ENCODE measurements at places on chromosomes 6 and 20.
A peak's percentile ranks its signal among the peaks of the same experiment; 100 is the strongest.

GRCh38 chr6:107811591-107812218, 12.4 kb downstream of the SCML4 start:
- DNase-seq = peak; percentile 56

DNA sequence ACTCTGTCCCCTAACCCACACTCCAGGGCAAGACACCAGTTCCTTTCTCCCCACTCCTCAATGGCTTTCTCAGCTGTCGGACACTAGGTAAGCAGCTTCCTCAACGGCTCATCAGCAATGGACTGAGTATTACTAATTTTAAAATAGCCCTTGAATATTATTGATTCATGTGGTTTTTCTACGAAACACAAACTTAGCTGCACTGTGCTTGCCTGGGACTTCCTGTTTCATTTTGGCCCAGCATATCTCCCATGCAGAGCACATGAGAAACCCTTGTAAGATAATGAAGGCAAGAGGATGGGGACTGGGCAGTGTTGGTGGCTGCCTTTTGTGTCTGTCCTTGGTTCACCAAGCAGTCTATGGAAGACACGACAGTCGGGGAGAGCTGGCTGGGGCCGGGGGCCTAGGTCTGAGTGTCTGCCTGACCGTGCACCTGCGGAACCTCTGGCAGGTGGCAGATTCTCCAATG, 48.9 kb downstream of the RNASET2 start:
- no peak for DNase-seq

DNA sequence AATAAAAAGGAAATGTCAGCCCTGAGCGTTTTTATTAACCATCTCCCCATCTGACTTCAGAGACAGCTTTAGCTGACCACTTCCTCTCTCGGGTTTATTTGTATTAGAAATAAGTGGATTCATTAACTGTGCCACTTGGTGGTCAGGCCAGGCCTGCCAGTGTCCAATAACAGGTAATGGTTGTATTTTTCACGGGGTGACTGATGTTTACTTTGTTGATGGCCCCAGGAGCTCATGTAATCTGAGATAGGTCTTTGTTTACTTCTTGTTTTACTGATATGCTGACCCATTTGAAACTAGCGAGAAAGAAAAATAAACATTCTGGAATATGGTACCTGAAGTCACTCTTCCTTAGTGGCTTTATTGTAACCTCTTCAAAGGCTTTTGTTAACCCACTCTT, 504.3 kb upstream of the SLC35B3 start:
- peak; percentile 70 for DNase-seq

- DNase-seq = no peak
Observed at GRCh38 chr20:10747019-10747418, 73.2 kb upstream of the JAG1 start.

DNA sequence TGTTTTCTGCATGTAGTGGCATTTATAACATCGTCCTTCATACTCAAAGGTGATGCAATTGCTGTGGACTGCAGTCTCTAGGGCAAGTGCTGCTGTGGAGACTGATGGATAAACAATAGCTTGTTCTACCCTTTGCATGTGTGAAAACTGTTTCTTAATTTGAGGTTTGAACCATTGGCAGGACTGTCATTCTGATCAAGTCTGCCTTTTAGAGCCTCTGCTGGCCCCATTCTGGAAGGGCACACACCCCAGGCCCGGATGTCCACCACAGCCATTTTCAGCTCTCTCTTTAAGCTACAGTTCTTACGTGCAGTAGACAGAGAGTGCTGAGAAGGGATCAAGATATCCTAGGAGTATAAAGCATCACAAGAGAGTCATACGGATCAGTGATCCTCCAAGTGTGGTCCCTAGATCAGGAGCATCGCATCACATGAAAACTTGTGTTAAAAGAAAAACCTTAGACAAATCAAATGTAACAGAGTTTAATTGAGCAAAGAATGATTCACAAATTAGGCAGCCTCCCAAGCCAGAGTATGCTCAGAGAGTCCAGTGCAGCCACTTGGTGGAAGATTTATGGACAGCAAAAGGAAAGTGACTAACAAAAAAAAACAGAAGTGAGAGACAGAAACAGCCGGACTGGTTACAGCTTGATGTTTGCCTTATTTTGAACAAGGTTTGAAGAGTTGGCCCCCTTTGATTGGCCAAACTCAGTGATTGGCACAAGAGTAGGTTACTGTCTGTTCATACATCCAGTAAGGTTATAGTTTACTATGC, 52.0 kb downstream of the FRK start:
- DNase-seq = peak; percentile 80

Data from Daoy (cell line).